ENCODE measurements at places on chromosomes 4 and X. TPM values are rescaled to one million over a fixed set of nuclear protein-coding genes. Genes with fewer than 3 reads are reported as not detected.

Gene TLR10
- total RNA-seq = not detected

Gene EGFL6
- total RNA-seq = not detected

Gene AREG
- total RNA-seq = not detected

Gene OTUD6A
- not detected for total RNA-seq

Gene CCKAR
- not detected for total RNA-seq

Gene BEND4
- 16.3 TPM for total RNA-seq

DNA sequence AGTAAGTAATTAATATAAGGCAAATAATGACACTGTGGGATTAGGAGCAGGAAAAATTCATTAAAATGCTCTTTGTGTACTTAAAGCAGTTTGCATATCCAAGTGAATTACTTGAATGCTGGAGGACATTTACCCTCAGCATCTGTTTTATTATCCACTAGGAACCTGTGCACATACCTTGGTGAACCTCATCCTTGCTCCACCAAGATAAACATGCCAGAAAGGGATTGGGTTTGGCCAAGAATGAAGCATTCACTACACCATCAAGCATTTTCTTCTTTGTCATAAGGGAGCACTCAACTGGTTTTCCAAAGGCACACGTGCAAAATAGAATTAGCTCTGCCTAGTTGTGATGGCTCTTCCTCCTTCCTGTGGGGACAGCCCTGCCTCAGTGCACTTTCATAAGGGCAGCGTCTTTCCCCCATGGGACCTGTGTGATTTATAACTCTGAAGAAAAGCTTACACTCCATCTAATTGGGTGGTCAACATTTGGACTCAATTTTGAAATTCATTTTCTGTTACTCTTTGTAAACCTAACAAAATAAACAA lies 291.7 kb downstream of the USP46 start:
- no peak for DNase-seq

GRCh38 chrX:13115146-13115855 lies 70.9 kb upstream of the FAM9C start:
- DNase-seq = no peak

DNA sequence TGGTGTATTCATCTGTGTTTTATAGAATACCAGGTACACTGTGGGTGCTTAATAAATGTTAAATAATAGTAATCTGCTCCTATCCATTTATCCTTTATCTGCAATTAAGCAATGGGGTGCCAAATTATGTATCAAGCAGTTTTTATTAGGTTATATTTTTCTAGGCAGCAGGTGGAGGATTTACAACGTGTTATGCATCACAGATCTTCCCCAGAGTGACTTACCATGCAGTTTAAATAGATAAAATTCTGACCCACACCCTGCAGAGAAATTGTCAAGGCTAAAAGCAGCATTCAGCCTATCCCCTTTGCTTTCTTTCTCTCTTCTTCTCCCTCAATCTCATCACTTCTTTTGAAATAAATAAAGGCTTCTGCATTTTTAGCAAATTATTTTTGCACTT lies 306.4 kb downstream of the CXXC4 start:
- no peak for DNase-seq

GRCh38 chr4:100839712-100840111 lies 321.9 kb upstream of the EMCN start:
- no peak for DNase-seq

GRCh38 chrX:48514126-48514806 lies 5.5 kb downstream of the PORCN start:
- DNase-seq = no peak

GRCh38 chr4:28146191-28146590 lies 1285.5 kb downstream of the STIM2 start:
- DNase-seq = no peak

GRCh38 chr4:119110121-119110520 lies 25.5 kb upstream of the MYOZ2 start:
- no peak for DNase-seq

DNA sequence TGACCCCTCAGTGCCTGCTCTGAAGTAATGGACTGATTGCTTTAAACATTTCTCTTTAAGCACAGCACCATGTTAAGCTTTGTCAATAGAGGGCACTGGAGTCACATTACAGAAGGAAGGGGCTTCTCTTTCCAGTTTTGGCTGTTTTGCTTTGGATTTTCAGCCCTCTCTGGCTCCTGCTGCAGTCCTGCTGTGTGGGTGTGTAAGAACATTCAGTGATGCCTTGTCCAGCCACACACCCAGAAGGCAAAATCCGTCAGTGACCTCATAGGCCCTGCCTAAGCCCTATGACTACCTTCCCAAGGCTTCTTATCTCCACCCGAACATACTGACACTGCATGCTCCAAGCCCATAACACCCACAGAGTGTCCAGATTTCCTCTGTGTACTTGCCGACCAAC lies 215.3 kb upstream of the CTSO start:
- peak; percentile 48 for DNase-seq

GRCh38 chr4:144709793-144710525 lies 64.0 kb downstream of the HHIP start:
- DNase-seq = no peak

- DNase-seq = no peak
Observed at GRCh38 chr4:12576409-12576808, 907.7 kb downstream of the RAB28 start.

DNA sequence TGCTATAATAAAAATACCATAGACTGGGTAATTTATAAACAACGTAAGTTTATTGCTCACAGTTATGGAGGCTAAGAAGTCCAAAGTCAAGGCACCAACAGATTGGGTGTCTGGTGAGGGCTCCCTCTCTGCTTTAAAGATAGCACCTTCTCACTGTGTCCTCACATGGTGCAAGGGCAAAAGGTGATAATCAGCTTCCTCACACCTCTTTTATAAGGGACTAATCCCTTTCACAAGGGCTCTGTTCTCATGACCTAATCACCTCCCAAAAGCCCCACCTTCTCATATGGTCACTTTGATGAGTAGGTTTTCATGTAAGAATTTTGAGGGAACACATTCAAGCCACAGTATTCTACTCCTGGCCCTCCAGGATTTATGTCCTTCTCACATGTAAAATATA lies 641.7 kb upstream of the ATOH1 start:
- no peak for DNase-seq

DNA sequence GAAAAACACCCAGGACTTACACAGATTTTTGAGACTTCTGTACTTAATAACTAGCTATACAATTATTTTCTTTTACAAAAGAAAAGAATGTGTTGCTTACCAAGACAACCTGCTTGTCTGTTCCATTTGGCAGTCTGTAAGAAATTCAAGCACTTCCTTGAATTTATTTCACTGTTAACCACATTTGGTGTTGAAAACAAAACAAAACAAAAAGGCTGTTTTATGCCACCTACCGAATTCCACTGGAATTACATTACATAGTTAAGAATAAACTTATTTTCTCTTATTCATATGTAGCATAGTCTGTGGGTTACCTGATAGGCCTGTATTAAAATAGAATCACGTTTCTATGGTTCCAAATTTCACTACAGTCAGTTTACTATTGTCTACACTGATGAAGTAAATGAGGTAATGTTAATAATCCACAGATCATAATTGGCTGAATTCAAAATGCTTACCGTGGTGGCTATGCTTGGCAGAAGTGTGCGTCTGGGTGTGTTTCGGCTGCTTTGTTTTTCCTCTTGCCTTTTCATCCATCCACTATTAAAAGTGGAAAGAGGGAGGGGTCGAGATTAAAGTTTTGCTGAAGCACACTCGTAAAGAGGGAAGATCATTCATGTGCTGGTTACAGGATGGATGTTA lies at the start of gene TLR1:
TSS of gene TLR1 (minus strand) at position 138 of the 642 bp plus-strand sequence. CDS start 5,960 bp downstream, outside the sequence.
- DNase-seq = no peak

DNA sequence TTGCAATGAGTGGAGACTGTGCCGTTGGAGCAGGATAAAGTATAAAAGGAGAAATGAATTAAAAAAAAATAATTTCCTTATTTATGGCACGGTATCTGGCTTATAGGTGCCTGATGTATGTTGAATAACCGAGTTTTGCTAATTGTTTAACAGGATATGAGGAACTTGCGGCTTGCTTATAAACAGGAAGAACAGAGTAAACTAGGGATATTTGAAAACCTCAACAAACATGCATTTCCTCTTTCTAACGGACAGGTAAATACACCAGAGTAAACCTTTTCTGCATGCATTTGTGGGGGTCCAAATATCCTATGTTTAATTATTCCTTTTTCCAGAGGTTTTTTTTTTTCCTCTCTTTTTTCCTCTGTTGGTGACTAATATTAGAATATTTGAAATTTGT lies 36.8 kb downstream of the MTMR1 start:
- no peak for DNase-seq

- DNase-seq = peak; percentile 43
Observed at GRCh38 chrX:16836371-16836770, 33.8 kb downstream of the RBBP7 start.

All from endothelial cell (in vitro differentiated cells).